Cerebellar cortex (tissue), 1 donor: ENCODE measurements at places on chromosomes 1 and 21.

DNA sequence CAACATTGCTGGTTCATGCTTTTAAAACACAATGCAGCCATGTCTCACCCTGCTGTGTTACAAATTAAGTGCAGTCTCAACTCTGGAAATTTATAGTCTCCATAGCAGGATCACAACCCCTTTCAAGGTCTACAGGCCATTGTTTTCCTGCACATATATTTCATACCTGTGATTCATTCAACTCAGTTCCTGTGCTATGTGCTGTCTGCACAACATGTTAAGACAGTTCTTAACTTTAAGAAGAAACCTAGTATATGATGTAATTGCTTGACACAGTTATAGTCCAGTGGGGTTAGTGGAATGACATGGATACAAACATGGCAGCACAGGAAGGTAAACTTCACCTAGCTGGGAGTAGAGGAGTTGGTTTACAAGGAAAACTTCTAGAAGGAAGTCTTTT is 106.4 kb downstream of the IFI44 start:
- no peak for DNase-seq

GRCh38 chr1:37795340-37796125 is 1.9 kb downstream of the MANEAL start:
- no peak for DNase-seq

DNA sequence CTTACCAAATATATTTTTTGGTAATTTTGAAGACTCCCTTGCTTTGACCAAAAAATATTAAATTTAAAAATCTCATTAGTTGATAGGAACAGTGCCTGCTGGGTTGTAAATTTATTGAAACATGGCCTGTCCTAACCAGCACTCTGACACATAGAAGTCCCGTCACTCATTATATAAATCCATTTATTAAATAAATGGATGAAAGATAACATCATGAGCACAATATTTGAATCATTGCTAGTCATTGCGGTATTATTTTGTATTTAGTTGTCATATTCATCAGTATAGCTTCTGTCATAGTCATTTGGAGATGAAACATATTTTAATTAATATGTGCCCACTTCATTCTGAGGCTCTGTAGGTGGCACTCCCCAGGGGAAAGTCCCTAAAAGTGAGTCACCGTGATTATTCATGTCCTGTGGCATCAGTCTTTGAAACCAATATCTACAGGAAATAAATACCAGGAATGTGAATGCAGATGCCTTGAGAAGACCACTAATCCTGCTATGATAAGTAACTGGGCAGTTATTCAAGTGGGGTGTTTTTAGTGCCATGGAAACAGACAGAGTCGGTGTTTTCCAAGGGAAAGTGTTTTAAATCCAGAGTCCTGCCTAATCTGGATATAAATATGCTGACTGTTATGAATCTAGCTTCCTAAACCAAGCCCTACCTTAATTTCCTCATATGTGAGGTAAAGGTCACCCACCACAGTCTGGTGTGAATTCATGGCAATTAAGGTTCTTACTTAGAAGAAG is 302.0 kb downstream of the DUSP10 start:
- DNase-seq: no peak

DNA sequence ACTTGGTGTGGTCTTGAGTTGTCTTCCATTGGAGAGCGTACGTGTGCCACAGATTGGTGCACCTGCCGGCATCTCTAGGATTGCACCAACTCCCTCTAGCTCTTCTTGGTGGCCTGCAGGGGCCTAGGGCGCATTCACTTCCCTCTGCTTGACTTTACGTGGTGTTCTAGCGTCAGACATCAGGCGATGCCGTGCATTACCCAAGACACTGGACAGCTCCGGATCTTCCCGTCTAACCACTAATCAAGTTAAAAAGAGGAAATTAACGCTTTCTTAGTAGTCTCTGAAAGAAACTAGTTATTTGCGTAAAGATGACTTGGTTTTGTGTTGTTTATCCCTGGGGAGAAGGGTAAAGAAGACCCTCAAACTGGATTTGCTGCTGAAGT is 510 bp upstream of the IL10RB start:
- no peak for DNase-seq

DNA sequence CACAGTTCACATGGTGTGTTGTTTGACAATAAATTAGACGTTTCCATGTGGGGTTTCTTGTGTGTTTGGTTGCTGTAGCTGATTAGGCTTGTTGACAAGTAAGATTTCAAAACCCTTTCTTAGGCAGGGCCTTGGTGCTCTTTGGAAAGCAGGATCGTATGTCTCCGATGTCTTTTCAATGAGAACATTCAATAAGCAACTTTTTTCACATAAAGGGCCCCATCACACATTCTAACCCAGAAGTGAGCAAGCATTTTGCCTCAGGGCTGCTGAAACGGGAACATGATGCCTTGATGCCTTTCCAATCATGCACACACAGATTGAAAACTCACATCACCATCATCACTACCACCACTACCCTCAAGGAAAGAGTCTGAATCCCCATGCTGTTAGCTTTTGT is 33.1 kb downstream of the LPAR3 start:
- no peak for DNase-seq

- no peak for DNase-seq
These were observed 59.8 kb downstream of the KDM1A start for GRCh38 chr1:23079025-23079424.

DNA sequence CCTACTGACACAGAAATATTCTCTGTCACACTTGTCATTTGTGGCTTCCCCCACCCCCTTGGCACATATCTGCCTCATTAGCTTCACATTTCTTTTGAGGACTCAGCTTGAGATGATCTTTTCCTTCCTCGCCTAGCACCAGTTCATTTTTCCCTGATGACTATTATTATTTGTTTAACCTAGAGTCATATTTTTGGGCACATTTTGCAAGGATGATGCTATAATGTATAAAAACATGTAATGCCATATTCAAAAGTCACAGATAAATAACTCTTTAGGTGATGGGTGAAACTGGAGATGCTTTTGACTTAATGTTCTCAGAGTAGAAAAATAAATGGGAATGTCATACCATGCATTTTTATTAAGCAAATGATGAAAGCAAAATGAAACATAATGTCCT is 202.7 kb downstream of the BACH1 start:
- no peak for DNase-seq

DNA sequence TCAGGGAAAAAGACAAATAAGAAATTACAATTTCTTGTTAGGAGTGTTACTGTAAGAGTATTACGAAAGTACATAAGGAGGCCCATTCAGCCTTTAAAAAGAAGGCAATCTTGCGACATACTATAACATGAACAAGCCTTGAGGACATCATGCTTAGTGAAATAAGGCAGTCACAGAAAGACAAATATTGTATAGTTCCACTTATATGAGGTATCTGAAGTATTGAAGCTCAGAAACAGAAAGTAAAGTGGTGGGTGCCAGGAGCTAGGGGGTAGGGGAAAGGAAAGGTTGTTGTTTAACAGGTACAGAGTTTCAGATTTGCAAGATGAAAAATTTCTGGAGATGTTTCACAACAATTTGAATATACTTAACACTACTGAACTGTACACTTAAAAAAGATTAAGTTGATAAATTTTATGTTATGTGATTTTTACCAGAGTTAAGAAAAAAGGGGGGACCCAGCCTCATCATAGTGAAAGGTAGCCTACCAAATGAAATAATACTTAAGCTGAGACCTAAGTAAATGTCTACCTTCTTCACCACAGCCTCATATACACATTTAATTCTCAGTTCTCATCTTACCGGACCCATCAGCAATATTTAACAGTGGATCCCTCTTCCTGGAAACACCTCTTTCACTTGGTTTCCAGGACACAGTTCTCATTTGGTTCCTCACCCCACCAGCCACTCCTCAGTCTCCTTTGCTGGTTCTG is 19.5 kb downstream of the USP24 start:
- no peak for DNase-seq
